Tibial nerve (tissue), 4 donors: ENCODE measurements at places on chromosomes 16 and 17. TPM values are rescaled to one million over a fixed set of nuclear protein-coding genes. Genes with fewer than 3 reads are reported as not detected.

GRCh38 chr16:85661740-85662481 lies 26.8 kb downstream of the GINS2 start:
- DNase-seq = no peak

- DNase-seq = no peak
These were observed 123.9 kb downstream of the C16orf78 start for GRCh38 chr16:49497466-49497865.

GRCh38 chr17:43599835-43600234 lies 53.7 kb upstream of the ETV4 start:
- DNase-seq = no peak

GRCh38 chr16:66335704-66336329 lies 30.7 kb upstream of the CDH5 start:
- no peak for DNase-seq

Gene TCAP
- 0.63 TPM for total RNA-seq

GRCh38 chr17:56917559-56918296 lies 3.9 kb upstream of the TRIM25 start:
- no peak for DNase-seq

DNA sequence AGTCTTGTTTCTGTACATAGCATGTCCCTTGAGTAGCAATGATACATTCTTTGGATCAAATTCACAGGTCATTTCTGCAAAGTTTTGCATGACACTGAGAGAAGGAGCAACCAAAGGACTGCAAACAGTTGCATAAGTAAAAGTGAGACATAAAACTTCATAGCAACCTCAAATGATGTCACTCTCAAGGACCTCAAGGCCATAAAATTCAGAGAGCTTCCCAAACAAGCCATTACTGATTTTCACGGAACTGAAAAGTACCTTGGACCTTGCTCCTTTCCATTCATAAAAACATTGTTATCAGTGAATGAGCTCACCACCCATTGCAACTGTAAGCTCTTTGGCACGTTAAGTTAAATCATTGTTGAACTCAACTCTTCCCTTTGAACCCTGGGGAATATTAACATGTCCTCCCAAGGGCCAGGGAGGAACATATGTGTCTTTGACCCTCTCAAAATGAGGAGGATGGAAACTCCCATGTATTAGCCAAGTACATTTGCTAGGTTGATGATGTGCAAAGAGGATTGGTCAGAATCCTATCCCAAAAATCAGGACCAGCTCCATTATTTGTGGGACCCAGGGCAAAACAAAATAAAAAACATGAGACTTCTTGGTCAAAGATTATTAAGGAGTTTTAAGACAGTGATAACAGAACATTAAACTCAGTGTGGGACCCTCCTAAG lies 275.0 kb upstream of the DYNLRB2 start:
- DNase-seq = no peak
